ENCODE measurements at places on chromosomes 2 and 18.

- DNase-seq: no peak
These were observed 140.4 kb downstream of the RBMS1 start for GRCh38 chr2:160353166-160353565.

- no peak for DNase-seq
These were observed 1233.2 kb upstream of the ZEB2 start for GRCh38 chr2:145753041-145753608.

- no peak for DNase-seq
These were observed 14.8 kb upstream of the LGALSL start for GRCh38 chr2:64439194-64439593.

- DNase-seq: no peak
These were observed 7.3 kb downstream of the RBMS1 start for GRCh38 chr2:160486341-160486740.

DNA sequence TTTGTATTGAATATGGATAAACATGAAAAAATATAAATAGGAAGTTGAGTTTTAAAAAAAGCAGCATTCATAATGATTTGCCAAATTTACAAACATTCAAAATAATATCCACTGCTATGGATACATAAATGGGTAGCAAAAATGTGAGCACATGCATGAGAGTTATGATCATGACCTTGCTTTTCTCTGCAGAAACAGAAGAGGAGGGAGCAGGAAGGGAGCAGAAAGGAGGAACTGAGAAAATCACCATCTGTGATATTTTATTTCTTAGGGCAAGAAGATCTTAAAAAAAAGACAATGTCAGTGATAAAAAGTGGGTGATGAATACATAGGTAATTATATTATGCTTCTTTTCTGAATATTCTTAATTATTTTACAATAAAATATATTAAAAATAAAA is 17.7 kb upstream of the CCDC93 start:
- no peak for DNase-seq

DNA sequence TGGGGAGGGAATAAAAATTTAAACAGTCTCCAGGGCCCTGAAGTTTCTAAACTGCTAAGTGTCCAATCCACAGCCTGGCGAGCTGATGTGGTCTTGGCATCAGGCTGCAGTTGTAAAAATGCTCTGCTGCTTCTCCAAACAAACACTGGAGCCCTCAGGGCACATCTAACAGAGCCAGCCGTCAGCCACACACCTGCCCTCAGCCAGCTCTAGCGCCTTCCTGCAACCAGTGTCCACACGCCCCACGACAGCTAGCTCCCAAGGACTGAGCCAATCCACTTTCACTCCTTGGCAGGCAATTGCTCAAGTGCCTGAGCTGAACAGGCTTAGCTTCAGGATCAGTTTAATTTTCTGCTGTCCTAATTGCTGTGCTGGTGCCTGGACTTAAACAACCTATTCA is 446.4 kb upstream of the RAB12 start:
- no peak for DNase-seq

- no peak for DNase-seq
These were observed 38.2 kb downstream of the NHEJ1 start for GRCh38 chr2:219122202-219122980.

DNA sequence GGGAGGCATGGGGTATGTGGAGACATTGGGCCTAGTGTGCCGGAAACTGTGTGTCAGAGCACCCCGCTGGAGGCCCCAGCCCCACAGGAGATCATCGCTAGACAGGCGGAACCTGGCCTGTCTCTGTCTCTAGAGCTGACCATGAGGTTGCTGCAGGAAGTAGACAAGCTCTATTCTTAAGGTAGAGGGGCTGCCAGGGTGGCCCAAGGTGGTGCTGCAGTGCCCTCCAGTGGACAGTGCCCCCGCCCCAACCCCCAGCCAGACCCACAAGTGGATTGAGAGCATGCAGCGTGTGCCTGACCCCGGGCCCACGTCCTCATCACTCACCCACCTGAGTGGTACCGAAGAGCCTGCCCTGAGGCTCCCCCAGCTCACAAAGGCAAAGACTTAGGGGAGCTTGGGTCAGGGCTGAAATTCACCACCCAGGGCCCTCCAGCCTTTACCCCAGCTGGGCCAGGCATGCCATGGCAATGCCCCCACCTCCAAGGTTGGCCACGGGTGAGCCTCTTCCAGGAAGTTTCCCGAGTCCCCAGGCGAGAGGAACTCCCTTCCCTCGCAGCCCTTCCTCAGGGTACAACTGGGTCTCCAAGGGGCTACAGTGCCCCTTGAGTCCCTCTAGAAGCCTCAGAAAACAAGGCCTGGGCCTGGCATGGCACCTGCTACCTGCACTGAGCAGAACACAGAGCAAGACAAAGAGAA is 155.0 kb downstream of the TTC32 start:
- no peak for DNase-seq

DNA sequence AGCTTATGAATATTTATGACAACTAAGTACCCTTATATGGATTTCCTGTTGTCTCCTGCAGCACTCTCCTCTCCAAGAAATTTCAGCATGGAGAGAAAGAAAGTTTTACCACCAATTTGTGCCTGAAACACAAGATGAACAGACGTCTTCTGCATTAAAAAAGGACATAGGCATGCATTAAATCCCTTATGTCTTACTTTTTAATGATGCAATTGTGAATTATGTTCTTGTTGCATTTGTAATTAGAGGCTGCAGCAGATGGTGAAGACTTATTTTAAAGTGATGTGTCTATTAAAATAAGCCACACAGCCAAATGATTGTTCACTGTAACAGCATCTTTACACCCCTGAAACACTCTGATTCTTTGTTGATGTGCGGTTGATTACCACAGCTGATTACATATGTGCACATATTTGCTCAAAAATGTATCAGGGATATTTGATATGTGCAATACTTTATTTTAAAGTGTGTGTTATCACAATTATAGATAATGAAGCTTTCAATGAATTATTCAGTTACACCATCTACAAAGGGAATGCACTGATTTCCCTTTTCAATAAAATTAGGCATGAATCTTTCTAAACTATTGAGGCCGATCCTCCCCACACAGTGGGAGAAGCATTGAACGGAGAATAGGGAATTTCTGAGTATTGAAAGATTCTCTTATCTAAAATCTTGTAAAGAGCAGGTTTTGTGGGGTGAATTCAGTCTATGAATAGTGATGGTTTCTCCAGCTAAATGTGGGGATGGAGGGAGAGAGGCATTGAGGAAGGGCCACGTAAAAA is 585.1 kb downstream of the SLC4A3 start:
- DNase-seq: no peak

DNA sequence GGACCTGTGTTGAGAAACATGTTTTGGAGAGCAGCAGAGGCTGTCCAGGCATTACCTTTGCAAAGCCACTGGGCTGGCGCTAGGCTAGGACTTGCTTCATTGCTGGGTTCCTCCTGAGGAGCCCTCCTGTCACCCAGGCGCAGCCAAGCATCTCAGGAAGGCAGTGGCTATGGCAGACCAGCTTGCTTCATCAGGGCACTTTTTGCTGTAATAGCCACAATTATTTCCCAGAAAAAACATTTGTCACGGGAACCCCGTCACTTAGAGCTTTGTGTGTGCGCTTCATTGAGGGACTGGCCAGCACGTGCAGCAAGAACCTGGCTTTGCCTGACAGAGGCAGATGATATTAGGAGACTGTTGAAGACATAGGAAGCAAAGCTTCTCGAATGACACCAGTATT is 36.4 kb downstream of the SLC20A1 start:
- no peak for DNase-seq

DNA sequence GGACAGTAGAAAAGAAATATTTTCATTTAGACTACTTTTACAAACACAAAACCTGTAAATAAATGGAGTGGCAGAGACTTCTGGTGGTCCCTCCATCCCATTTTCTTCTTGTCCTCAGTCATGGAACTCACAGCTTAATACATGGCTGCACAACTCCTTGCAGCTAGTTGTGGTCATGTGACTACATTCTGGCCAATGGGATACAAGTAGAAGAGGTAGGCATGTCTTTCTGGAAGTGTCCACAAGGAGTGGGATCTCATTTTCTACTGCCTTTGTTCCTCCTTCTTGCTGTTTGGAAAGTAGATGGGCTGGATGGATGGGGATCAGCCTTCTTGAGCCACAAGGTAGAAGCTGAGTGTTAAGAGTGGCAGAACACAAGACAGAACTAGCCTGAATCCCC is 555.8 kb downstream of the SATB2 start:
- no peak for DNase-seq

- DNase-seq: no peak
These were observed 56.0 kb downstream of the PIK3C3 start for GRCh38 chr18:42011053-42011452.

- no peak for DNase-seq
These were observed 14.2 kb downstream of the LIMS2 start for GRCh38 chr2:127661072-127661649.

DNA sequence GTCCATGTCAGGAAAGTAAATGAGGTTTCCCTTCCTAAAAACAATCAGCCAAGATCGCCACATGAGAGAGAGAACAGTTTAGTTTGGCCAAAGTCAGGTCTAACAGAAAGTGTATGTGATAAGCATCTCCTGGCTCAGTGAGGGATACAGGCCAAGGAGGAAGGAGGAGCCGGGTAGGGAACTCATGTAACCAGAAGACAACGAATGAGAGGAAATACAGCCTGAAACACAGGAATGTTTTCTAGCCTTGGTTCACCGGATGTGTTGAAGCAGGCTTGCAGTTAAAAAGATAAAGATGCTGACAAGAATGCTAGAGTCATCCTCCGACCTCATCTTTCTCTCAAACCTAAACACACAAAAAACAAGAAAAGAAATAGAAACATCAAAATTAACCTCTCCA is 283.9 kb upstream of the SIX2 start:
- no peak for DNase-seq

DNA sequence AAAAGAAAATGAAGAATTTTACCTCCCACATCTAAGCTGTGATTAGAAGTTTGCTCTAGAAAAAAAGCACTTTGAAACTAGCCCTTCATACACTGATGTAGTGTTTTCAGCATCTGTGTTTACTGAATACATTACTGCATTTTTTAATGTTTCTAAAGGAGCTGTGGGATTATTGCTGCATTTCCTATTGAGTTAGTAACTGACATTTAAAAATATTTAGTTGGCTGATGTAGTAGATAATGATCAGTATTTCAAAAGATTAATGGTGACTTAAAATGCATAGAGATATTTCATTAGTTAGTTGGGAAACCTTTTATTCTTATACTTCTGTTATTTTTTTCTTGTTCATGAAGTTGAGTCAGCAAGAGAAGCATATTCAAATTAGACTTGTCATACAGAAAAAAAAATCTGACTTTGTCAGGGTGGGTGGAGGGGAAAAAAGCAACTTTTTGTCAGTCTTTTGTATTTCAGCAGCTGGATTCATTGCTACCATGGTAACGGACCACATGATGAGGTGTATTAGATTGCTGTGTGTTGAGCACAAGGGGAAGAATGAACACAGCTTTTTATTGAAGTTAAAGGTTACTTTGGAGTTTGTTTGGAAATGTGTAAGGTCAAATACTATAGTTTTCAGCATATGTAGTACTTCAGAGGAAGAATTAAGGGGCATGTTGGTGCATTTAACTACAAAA is at the start of gene DTNA:
TSS of gene DTNA (plus strand) at position 549 of the 692 bp plus-strand sequence. CDS start 45,679 bp downstream, outside the sequence.
- no peak for DNase-seq

- no peak for DNase-seq
These were observed 257.7 kb upstream of the AGAP1 start for GRCh38 chr2:235235977-235236767.

- peak; percentile 42 for DNase-seq
These were observed 62.1 kb upstream of the ACKR3 start for GRCh38 chr2:236507393-236508085.
